CD4-positive, CD25-positive, alpha-beta regulatory T cell (primary cell): ENCODE measurements at places on chromosomes 13 and 19.

DNA sequence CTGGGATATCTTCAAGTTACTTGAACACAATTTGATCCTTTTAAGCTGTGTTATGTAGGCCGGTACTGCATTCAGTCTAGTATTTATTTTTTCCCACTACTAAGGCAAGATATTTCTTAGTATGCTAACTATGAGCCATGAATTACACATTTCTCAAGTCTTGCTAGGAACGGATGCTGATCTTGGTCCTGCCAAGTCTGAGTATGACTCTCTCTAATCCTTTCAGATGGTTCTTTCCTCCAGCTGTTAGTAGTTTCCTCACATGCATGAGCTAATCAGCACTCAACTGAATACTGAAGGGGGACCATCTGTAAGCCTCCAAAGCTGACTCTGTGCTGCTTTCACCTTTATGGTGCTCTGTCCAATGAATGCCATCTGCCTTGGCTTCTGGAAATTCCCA lies 460.3 kb downstream of the KCTD12 start:
- DNase-seq = no peak

DNA sequence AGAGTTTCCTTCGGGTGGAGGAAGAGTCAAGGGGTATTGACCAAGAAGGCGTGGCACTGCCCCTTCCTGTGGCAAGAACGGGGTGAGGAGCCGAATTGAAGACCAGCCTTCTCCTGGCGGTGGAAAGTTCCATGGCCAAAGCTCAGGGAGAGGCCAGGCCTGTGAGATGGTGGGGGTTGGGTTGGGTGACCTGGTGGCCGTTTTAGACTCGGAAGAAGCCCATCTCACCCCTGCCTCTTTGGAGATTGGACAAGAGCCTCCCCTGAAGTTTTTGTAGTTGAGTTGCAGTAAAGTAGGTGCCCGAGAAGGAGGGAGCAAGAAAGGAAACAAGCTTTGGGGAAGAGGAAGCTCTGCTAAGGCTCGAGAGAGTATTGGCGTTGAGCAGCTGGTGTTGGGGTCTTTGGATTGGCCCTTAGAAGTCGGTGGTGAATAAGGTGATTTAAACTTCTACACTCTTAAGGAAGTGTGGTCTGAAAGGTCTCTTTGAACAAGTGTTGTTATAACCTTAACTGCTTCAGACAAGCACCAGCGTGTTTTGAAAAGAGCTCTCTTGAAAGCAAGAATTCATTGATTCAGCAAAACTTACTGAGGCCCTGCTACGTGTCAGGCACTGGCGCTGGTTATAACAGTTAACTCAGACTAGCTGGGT lies 964 bp downstream of the SPINT2 start:
- DNase-seq = no peak

- peak; percentile 93 for DNase-seq
Measured at GRCh38 chr19:6674868-6675305, 4.9 kb upstream of the TNFSF14 start.

DNA sequence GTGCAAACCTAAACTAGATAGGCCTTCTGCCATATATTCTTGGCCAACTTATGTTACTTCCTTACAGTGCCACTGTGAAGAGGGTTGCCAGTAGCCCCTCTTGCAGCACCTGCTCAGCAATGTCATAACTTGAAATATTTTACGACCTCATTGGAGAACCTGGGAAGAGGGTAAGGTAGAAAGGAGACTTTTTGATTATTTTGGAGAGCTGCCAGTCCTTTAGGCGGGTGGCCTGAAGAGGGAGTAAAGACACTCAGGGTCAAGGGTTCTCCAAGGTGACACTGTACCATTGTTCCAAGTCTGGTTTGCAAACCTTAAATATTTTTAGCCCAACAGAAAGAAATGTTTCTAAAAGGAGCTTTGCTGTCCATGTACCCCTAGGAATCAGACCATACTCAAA lies 118.3 kb downstream of the FLT1 start:
- DNase-seq = no peak

DNA sequence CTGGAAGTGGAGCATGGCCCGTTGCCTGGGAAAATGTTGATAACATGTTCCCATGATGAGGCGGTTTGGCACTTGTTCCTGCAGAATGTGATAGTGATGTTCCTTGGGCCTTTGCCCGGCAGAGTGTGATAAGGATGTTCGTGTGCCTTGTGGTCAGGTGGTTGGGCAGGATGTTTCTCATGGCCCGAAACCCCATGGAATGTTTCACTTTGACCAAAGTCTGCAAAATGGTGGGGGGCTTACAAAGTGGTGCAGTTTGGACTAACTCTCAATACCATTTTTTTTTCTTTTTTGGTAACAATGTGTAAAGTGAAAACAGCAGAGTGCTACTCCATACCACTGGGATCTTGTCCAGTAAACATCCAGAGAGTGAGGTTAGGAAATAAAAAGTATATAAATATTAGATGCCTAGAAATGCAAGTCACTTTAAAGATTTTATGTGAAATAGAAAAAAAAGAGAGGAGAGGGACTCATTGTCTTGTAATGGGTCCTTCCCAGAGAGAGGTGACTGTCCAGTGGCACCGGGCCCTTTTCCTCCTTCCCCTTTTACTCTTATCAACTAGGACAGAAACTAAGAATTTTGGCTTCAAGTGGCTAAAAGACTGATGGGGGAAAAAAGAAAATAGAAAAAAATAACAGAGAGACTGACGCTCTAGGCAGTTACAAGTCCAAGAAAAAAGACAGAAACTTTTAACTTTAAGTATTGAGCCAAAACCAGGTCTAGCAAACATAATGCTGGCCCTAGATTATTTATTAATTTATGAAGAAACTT lies 5.7 kb downstream of the FPR3 start:
- DNase-seq = no peak

GRCh38 chr13:45410466-45410865 lies 7.7 kb downstream of the SLC25A30 start:
- DNase-seq = no peak

DNA sequence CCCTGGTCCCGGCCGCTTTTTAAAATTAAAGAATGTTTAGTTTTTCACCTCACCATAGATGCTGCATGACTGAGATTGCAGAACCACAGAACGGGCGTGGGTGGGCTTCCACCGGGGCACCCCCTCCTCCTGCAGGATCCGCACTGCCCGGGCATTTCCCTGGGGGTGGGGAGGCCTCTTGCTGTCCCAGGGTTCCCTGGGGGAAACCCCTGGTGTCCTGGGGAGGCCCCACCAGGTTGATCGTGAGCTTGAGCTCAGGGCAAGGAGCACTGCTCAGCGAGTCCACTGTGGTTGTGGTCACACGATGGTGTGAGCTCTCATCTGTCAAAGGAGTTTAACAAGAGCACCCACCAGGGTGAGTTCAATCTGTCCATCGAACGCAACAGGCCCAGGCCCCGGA lies 11.4 kb upstream of the TCF3 start:
- no peak for DNase-seq
